Activated T-cell treated with anti-CD3 and anti-CD28 coated beads, Interleukin-2, amount 50 U/mL, for 48 hours (primary cell): ENCODE measurements at places on chromosomes 3 and 15.

GRCh38 chr3:46203681-46204080 is 4.4 kb downstream of the CCR1 start:
- no peak for DNase-seq

DNA sequence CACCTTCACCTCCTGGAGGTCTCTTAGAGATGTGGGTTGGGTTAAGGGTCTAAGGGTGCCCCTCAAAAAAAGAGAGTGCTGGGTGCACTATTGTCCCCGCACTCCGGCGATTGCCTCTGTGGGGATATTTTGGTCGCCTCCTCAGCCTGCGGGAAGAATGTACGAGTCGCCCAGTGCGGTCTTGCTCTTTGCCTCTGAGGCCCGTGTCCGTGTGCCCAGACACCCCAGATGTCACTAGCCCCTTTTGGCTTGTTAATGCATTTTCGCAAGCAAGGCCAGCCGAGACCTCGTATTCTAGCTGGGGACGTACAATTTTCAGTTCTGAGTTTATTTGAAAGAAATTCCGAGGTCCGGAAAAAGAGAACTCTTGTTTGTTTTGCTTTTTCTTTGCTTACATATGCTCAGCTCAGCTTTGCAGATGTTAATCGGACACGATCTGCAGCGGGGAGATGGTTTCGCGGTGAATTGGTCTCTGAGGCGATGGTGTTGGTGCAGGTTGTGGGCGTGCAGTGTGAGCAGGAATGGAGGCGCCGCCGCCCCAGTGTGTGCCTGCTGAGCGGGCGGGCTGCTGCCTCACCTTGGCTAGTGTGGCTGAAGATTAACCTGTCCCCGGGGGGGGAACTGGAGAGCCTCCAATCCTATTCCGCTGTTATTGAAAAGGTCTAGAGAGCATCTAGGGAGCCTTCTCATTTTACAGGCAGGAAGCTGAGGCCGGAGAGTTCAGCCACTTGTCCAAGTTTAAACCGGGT is 1.4 kb downstream of the ST6GAL1 start:
- DNase-seq: peak; percentile 86

- peak; percentile 9 for DNase-seq
Measured at GRCh38 chr3:195003006-195003892, 267.7 kb downstream of the XXYLT1 start.

DNA sequence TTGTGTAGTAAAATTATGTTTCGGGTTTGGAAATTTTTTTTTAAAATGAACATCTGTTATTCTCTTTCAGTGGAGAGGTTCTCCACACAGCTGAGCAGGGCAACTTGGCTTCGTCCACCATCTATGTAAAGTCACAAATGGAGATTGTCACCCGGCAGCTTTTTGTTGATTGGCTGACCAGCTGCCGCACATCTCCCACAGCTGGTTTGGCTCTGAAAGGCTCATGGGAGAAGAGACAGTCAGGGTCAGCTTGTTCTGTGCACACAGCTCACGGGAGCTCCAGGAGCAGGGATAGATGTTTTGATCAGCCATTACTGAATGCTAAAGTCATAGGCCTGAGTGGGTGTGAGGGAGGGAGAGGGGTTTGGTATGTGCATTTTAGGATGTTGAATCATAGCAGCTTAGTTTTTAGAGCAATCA is 12.9 kb upstream of the CCDC80 start:
- DNase-seq: no peak

- DNase-seq: no peak
Measured at GRCh38 chr15:57780471-57780870, 74.0 kb downstream of the POLR2M start.

- DNase-seq: no peak
Measured at GRCh38 chr15:82670699-82671098, 23.5 kb upstream of the CPEB1 start.

- DNase-seq: no peak
Measured at GRCh38 chr3:144413068-144413467, 441.4 kb downstream of the DIPK2A start.

DNA sequence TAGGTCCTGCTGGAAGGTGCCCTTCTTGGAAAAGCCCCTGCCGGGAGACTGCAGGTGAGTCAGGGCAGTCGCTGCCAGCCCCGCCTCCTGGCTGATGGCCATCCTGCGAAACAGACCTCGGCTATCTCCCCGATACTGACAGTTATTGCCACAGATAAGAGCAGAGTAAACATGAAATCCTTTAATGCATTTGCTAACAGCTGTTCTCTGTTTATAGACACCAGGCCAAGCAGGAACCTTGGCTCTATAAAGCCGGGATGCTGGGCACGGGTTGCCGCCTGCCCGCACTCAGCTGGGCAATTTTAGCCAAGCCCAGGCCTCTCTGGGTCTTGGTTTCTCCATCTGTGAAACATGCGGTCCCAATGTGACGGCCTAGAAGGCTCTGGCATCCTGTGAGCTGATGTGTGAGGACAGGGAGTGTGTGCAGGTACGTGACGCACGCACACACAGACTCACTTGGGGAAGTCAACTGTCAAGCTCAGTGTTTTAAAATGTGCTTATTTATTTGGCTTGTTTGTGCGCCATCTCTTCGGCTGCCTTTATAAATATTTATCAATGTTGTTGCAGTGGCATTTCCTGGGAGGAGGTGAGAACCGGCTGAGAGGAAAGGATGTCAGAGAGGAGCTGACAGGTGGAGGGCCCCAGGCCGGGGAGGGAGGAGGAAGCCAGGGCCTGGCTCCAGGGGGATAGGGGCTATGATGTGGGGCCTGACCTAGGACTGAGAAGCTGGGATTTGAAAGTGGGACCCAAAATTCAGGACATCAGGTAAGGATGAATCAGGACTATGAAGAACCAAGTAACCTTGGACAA is 50.8 kb upstream of the PRR23E start:
- DNase-seq: no peak

DNA sequence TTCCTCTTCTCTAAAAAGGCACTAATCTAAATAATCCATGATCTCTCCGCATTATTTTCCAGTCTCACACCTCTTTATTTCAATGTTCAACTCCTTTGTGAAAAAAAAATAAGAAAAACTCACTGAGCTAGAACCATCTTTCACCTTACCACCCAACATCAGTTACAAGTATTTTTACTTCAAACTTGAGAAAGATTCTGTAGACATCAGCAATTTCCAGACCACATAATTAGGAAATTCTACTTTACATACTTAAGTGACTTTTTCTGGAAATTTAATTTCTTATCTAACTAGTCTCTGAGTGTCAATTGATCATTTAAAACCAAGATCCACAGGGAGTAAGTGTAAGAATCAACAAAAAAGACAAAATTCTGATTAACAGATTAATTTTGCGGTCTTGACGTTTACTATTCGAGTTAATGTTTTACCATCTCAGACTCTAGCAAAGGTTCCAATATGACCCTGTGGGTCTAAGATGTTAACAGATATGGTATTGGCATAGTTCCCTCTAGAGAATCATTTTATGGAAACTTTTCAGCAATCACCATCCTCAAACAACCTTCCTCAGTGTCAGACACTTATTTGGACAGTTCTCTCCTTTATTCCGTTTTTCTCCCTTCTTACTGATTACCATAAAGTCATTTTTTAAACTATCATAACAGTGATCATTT is 5.1 kb downstream of the ATP13A3 start:
- no peak for DNase-seq

DNA sequence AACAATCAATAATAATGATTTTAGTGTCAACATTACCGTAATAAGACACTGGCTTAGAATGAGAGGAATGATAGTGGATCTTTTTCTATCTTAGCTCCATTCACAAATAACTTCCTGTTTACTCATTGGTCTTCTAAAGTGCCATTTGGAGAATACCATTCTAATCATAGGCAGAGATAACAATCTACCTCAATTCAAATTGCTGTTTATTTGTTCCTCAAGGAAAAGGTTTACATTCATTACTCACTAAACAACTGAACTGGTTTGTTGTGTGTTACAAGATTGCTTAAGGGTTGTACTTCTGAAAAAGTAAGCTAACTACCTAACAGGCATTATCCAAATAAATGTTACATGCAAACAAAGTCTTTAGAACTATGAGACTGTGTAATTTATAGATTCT is 8.1 kb upstream of the PCOLCE2 start:
- DNase-seq: no peak

GRCh38 chr3:169384573-169384972 is 278.9 kb downstream of the MECOM start:
- DNase-seq: no peak

- DNase-seq: no peak
Measured at GRCh38 chr3:196093317-196094111, 11.6 kb upstream of the TFRC start.

DNA sequence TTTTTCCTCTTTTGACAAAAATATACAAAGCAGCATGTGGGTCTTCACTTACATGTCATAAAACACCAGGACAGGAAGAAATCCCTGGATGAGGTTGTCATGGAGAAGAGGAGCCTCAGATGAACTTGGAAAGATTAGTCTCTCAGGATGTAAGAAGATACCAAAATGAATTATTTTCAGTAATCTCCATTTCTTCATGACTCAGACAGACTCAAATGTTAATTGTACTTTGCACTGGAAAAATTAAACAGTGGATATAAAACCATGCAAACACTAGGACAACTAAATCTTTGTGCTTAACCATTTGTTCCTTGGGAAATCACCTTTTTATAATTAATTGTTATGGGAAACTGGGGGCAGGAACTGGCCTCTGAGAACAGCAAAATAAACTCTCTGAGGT is 237.0 kb downstream of the CD47 start:
- DNase-seq: no peak

DNA sequence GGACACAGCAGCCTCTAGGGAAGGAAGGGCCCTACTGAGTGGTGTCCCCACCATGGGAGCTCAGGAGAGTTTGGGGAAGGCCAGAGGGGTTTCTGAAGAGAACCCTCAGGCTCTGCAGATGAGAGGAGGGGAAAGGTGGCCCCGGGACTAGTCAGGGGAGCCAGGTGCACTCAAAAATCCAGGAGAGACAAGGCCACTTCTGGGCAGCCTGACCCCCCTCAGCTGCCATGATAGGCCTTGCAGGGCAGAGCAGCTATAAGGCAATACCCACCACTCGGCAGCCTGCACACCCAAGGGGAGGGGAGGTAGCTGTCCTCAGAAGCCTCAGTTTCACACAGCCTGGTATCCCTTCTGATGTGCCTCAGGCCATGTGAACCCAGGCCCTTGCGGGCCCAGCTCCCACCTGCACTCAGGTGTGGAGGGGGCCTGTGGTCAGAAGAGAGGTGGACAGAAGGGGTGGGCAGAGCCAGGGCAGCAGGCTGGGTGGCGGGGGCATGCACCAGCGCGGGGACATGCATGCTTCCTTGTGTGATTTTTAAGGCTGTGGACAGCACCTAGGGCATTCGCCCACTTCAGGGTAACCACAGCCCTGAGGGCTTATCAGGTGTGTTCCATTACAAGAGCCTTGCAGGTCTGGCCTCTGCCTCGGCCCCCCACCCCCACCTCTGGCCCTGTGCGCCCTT is 34.6 kb downstream of the SRPRB start:
- no peak for DNase-seq

- no peak for DNase-seq
Measured at GRCh38 chr3:114143817-114144216, 35.0 kb downstream of the DRD3 start.

- DNase-seq: no peak
Measured at GRCh38 chr3:111735243-111735758, 123.8 kb upstream of the PHLDB2 start.

DNA sequence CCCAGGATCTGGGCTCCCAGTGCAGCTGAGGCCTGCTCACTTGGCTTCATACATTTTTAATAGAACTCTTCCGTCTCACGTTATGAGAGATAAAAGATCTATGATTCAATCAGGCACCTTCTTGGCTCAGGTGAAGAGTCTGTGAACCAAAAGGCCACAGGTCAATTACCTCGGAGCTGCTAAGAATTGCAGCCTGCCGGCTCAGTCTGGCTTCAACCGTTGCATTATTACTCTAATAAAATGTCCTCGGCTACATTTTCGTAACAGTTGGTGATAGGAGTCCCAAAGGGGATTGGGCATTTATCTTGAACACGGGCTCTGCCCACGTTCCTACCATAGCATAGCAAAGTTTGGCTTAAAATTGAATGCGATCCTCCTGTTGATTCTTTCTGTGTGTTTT is 176.3 kb downstream of the SLCO3A1 start:
- DNase-seq: no peak

DNA sequence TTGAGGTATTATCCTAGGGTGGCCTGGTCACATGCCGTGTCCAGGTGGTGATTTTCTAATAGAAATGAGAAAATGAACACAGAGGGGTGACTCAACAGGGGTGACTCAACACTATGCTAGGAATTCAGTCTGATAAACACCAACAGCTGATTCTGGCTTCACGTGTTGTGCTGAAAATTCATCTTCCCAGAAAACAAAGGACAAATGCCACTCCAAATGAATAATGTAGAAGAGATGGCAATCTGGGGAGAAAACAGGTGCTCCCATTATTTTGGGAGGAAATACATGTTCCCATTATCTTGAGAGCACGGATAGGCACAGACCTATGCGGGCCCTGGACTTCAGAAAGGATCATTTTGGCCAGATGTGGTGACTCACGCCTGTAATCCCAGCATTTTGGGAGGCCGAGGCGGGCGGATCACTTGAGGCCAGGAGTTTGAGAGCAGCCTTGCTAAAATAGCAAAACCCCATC is 101.2 kb upstream of the MEX3B start:
- no peak for DNase-seq
